ENCODE measurements at places on chromosomes 16 and 17. TPM values are rescaled to one million over a fixed set of nuclear protein-coding genes. Genes with fewer than 3 reads are reported as not detected.
A peak's percentile ranks its signal among the peaks of the same experiment; 100 is the strongest.

- DNase-seq = no peak
Observed at GRCh38 chr16:78605548-78606101, 506.2 kb downstream of the WWOX start.

DNA sequence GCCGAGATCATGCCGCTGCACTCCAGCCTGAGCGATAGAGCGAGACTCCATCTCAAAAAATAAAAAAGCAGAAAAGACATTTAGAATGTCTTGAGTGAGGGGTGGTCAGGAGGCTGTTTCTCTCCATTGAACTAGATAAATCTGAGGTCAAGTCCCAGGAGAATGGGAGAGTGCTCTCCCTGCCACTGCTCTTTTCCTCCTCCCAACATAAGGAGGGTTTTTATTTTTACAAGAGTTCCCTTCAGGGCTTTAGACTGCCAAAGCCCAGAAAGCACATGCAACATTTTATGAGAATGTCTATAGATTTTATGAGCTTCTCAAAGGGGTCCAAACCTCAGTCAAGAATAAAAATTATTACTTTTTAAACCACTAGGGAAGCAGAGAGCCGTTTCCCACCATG is 1.6 kb downstream of the RND2 start:
- DNase-seq = no peak

Gene EME2
- 18.4 TPM for total RNA-seq

DNA sequence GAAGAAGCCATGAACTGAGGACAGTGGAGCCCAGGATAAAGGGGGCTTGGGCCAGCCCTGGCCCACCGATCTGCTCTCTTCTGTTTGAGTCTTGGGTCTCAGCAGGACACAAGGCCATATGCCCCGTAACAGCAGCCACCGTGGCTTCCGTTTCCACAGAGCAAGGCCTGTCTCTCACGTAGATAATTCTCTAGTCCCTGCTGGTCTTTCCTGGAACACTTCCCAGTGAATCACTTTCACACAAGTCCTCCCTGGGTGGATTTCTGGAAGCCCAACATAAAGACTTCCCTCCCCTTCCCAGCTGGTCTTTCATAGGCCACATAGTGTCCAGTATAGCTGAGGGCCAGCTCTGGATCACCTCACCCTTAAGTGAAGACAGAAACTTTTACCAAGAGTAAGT is 19.9 kb upstream of the C16orf78 start:
- no peak for DNase-seq

- peak; percentile 19 for DNase-seq
Observed at GRCh38 chr17:31415004-31415454, 23.6 kb downstream of the RAB11FIP4 start.
